ENCODE measurements at places on chromosomes 4 and X. TPM values are rescaled to one million over a fixed set of nuclear protein-coding genes. Genes with fewer than 3 reads are reported as not detected.

Gene DMRTC1
- polyA plus RNA-seq, result 0.42 TPM

Gene GSX2
- polyA plus RNA-seq, result not detected

DNA sequence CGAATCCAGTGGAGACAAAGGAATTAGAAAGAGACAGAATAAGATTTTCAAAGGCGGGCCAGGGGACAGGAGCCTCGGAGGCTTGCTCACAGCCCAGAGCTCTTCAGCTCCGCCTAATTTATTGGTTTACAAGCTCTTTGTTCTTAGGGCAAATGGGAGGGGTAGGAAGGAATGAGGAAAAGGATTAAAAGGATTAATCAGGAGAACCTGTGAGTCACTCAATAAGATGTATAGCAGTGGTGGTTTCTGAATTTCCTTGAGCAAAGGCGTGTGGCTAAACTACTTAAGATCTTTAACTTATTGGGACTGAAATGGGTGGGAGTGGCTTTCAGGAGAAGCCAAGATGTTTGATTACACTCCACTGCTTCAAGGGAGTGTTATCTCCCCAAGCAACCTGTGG lies 456.0 kb upstream of the SPANXN1 start:
- DNase-seq, result no peak

- DNase-seq, result peak; percentile 73
Measured at GRCh38 chrX:120302434-120302833, 8.8 kb downstream of the TMEM255A start.

DNA sequence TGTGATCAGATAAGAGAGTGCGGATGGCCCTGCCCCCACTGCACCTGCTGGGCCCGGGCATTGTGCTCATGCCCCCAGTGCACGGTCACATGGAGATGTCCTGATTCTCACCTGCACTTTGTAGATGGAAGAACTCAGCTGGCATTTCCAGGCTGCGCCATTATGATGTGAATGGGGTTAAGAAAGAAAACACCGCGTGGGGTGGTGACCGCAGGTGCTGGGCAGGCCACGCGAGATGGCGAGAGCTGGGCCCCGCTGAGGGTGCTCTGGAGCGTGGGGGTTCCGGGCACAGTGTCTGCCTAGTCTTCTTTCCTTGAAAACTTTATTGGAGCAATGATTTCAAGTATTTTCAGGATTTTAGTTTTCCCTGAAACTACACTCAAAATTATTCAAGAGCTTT lies 17.8 kb upstream of the HGFAC start:
- DNase-seq, result no peak

- DNase-seq, result no peak
Measured at GRCh38 chr4:18185491-18185890, 163.9 kb upstream of the LCORL start.

All from B cell (primary cell).